ENCODE measurements at places on chromosomes 4 and X.

- no peak for DNase-seq
Measured at GRCh38 chr4:16439768-16440167, 213.5 kb upstream of the TAPT1 start.

GRCh38 chrX:71618303-71618721, at the start of gene CXCR3:
Gene CXCR3, minus strand, starts transcription at chrX:71618511. Its CDS starts 62 bp downstream, at chrX:71618449.
- peak; percentile 82 for DNase-seq

GRCh38 chr4:86818841-86819240, 30.3 kb downstream of the SLC10A6 start:
- DNase-seq = no peak

GRCh38 chr4:36854554-36854953, 390.0 kb upstream of the NWD2 start:
- no peak for DNase-seq

DNA sequence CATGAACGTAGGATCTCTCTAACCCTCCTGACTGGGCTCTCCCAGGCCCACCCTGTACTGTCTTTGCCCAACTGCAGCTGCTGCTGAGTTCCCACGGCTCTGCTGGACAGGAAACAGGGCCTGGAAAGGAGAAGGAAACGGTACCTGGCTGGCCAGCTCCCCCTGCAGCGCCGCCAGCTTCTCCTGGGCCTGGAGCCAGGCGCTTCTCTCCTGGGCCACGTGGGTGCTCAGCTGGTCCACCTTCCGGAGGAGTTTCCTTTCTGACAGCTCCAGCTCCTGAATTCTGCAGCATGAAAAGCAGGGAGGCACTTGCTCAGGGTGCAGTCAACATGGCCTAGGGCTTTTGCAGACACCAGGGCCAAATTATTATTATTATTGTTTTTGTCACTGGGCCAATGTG, 6.5 kb downstream of the C4orf50 start:
- DNase-seq = no peak

DNA sequence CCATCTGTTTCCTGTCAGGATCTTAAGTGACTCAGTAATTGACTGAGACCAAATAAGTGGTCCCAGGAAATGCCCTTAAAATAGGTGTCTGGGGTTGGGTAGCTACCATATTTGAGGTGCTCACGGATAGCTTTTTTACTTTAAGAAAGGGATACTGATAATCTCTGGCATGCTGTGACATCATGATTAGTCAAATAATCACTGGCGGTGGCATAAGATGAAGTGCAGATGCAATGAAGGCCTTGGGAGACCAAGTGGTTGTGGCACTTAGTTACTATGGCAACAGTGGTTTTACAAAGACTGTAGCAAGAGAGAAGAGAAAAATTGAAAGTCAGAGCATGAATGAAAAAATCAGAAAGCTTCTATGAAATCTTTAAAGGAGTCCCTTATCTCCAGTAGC, 114.5 kb upstream of the SLIT2 start:
- no peak for DNase-seq

Measured in activated T-cell treated with anti-CD3 and anti-CD28 coated beads, Interleukin-2, amount 50 U/mL, for 48 hours (primary cell).